ENCODE measurements at places on chromosomes 7 and 10.

GRCh38 chr7:40945788-40946187, 757.1 kb downstream of the INHBA start:
- no peak for DNase-seq

DNA sequence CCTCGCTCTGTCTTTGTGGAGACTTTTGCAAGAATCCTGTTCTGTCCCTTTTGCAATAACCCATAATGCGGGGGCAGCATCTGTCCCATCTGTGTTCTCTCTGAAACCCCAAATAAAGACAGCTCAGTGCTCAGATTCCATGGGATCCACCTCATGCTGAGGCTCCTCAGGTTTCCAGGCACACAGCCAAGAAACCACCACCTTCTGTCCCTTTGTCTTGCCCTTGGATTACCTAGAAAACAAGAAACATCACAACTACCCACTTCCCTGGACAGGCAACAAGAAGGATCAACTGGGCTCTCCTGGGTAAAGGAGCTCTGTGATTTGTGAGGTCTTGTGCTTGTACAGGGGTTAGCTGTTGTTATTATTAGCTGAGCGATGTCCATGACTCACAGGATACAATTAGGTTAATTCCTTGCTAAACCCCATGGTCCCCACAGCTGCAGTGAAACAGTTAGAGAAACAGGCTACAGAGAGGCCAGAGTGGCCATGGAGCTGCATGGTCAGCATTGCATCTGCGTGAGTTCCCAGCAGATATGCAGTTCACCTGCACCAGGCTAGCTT, 50.2 kb downstream of the CXCL12 start:
- peak; percentile 10 for DNase-seq

DNA sequence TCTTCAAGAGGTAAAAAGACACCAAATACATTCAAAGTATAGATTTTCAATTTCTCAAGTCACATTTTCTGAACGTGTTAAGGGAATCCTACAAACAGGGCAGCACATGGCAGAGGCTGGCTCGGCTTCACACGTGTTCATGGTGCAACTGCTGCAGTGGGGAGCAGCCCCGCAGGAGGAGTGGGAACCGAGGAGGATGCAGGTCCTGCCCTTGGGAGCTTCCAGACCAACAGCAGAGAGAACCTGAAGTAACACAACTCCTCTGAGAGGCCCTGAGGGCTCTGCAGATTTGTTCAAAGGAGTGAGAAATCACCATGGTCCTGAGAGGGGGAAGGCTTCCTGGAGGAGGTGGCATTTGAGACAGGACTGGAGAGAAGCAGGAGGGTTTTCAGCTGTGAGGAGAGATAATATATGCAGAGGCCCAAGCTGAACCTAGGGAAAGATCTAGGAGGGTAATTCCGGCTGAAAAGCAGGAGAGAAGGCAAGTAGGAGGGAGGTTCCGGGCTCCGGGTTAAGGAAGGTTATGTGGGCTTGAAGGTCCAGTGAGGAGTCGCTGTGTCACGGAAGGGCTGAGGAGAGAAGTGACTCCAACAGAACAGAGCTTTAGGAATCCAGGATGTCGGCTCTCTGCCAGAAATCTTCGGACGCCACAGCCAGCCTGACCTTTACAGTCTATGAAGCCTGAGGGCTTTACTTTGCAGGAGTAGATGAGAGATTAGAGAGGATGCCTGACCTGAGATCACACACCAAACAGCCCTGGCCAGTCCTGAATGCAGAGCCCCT, 77.5 kb downstream of the GPR26 start:
- no peak for DNase-seq

- peak; percentile 11 for DNase-seq
Observed at GRCh38 chr7:25073451-25073850, 51.6 kb downstream of the CYCS start.

- DNase-seq, result no peak
Observed at GRCh38 chr10:44949127-44949802, 10.3 kb upstream of the RASSF4 start.

GRCh38 chr10:1086787-1087186, 30.6 kb downstream of the WDR37 start:
- no peak for DNase-seq

- DNase-seq, result no peak
Observed at GRCh38 chr7:131547589-131547988, 8.8 kb downstream of the PODXL start.

DNA sequence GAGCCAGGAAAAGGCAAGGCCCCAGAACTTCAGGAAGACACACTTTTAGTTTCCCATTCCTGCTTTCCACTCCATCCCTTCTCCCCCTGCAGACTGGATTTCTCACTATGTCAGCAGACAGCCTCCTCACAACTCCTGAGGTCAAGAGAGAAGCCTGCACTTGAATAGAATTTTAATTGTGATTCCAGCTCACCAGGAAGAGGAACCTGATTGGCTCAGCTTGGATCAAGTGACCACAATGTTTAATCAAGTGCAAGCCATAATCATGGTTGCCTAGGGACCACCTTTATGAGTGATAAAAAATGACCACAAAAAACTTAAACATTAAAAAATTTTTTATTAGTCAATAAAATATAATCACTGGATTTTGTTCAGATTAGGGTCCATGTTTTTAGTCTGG, 244.7 kb upstream of the RHOBTB1 start:
- no peak for DNase-seq

- no peak for DNase-seq
Observed at GRCh38 chr10:20473023-20473760, 423.9 kb downstream of the NEBL start.

DNA sequence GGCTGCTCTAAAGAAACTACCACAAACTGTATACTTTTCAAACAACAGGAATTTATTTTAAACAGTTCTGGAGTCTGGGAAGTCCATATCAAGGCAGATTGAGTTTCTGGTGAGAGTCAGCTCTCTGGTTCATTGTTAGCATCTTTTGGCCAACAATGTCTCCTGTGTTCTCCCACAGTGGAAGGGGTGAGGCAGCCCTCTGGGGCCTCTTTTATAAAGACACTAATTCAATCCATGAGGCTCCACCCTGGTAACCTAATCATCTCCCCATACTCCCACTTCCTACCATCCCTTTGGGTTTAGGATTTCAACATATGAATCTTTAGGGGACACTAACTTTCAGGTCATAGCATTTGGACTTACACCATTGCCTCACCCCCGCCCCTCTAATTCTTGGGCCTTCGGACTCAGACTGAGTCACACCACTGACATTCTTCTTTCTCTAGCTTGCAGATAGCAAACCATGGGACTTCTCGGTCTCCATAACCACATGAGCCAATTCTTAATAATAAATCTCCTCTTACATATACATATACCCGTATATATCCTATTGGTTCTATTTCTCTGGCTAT, 64.3 kb upstream of the ANTXRL start:
- DNase-seq, result no peak

DNA sequence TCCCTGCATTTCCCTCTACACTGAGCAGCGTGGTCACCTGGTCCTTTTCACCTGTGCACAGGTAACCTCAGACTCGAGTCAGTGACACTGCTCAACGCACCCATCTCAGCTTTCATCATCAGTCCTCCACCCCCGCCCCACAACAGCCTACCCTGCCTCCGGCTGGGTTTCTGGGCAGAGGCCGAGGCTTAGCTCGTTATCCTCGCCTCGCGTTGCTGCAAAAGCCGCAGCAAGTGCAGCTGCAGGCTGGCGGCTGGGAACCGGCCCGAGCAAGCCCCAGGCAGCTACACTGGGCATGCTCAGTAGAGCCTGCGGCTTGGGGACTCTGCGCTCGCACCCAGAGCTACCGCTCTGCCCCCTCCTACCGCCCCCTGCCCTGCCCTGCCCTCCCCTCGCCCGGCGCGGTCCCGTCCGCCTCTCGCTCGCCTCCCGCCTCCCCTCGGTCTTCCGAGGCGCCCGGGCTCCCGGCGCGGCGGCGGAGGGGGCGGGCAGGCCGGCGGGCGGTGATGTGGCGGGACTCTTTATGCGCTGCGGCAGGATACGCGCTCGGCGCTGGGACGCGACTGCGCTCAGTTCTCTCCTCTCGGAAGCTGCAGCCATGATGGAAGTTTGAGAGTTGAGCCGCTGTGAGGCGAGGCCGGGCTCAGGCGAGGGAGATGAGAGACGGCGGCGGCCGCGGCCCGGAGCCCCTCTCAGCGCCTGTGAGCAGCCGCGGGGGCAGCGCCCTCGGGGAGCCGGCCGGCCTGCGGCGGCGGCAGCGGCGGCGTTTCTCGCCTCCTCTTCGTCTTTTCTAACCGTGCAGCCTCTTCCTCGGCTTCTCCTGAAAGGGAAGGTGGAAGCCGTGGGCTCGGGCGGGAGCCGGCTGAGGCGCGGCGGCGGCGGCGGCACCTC, at the start of the genes KLLN and PTEN:
Gene KLLN (minus strand): TSS at position 481 of the 891 bp plus-strand sequence. CDS start 1,046 bp downstream, outside the sequence.
Gene PTEN (plus strand): TSS at position 573 of the 891 bp plus-strand sequence. CDS start 845 bp downstream, outside the sequence.
- peak; percentile 89 for DNase-seq

DNA sequence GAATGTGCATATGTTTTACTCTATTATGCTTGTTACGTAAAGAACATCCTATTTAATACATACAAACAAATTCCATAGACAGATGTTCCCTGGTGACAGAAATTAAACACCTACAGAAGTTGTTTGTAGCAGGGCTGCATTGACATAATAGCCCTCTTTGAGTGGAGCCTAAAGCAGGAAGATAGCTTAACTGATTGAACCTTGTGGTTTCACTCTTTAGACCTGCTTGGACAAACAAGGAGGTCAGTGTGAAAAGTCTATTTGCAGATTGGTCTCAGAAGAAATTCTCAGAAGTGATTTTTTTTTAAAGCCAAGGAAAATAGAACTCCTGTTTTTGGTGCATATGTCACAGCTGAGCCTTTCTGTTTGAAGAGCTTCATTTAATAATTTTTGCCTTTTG, 121.3 kb downstream of the PPP1R9A start:
- no peak for DNase-seq

- no peak for DNase-seq
Observed at GRCh38 chr10:78292982-78293865, 259.6 kb downstream of the RPS24 start.

GRCh38 chr7:108838198-108838597, 268.5 kb downstream of the DNAJB9 start:
- DNase-seq, result no peak

DNA sequence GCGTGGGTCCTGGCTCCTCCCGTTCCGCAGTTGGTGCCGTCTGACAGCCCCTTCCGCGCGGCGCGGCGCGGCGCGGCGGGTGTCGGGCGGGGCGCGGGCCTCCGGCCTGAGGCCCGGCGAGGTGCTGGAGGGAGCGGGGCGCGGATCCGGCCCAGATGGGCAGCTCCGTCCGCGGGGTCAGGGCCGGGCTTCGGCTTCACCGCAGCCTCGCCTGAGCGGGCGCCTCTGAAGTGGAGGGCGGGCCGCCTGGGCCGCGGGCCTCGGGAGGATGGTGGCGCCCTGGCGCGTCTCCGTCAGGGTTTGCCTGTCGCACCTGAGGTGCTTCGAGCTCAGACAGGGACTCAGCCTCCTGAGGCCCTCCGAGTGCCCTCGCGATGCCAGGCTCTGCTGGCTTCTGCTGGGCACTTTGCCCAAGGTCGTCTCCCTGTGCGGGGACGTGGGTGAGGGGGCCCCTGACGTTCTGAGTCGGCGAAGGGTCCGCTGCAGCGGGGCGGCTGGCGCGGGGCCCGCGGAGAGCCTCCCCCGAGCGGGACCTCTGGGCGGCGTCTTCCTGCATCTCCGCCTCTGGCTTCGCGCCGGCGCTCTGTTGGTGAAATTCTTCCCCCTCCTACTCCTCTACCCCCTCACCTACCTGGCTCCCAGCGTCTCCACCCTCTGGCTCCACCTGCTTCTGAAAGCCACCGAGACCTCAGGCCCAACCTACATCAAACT, 473 bp downstream of the ADCK2 start:
- no peak for DNase-seq

DNA sequence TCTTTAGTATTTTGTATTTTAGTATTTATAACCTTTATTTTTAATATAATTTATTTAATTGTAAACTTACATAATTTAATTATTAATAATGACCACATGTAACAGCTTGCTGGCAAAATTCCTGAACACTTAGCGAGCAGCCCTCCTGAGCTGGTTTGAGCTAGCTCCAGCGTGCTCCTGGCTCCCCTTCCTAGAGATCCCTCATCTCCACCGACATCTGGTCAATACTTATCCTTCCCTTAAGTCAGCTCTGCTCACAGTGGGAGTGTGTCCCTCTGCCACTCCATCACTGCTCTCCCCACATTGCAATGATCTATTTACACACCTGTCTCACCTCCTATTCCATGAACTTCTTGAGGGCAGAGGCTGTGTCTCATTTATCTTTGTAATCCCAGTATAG, 20.6 kb upstream of the TBXAS1 start:
- DNase-seq, result no peak

DNA sequence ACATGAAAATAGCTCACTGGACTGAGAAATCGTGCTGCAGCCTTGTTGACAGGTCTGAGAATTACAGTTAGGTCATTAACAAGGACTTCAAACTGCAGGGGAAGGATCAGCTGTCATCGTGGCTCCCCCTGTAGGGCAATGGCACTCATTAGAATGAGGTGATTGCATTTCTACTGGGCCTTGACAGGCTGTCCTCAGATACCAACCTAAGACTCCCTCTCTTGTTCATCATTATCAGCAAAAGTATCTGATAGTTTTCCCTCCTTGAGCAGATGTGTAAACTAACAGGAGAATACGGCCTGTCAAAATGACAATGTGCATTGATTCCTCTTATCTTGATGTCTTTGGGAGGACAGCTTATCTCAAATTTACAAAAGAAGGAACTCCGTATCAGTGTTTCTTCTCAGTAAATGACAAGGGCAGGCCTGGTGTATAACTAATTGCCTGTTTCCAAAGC, 648.5 kb upstream of the LRRN3 start:
- no peak for DNase-seq

- DNase-seq, result no peak
Observed at GRCh38 chr10:36738738-36739431, 386.5 kb upstream of the ANKRD30A start.

DNA sequence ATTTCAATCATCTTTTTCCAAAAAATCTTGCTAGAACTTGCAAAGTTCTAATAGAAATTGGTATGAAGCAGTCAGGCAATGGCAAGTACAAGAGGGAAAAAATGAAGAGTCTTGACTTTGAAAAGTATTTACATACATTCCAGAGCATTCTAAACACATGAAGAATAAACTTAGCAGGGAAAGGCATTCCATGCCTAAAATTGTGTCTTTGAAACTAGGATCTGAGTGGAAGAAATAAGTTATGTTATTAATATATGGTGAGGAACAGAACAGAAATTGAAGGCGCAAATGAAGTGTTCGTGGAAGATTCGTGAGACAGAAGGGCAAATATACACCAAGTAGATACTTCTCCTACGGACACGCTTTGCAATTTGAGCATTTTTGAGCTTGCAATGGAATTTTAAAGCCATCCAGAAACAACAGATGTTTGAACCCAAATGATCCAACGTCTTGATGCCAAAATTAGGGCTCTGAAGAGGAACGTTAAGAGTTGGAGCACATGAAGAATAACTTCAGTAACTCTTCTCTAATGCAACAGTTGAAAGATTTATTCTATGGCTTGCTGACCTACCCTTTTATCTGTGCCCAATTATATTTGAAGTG, 40.6 kb upstream of the SEPTIN7 start:
- no peak for DNase-seq
